ENCODE measurements at places on chromosomes 12 and 14. TPM values are rescaled to one million over a fixed set of nuclear protein-coding genes. Genes with fewer than 3 reads are reported as not detected.

GRCh38 chr14:42140001-42140400, 533.3 kb downstream of the LRFN5 start:
- no peak for DNase-seq

Gene TAS2R10
- 0.26 TPM for total RNA-seq

Gene CHGA
- total RNA-seq: not detected

Gene LPAR5
- 3.3 TPM for total RNA-seq

DNA sequence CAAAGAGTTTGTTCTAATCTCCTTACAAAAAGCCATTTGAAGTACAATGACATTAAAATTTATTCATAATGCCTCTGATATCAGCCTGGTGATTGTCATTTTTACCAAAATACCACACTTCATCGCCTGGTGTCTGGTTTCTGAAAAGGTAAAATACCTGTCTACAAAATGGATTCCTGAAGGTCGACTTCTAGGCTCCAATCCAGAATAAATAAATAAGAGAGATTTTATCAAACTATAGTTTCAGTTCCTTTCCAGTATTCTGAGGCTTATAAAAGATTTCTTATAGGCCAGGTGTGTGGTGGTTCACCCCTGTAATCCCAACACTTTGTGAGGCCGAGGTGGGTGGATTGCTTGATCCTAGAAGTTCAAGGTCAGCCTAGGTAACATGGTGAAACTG, 340.7 kb downstream of the SLC16A7 start:
- DNase-seq: no peak

DNA sequence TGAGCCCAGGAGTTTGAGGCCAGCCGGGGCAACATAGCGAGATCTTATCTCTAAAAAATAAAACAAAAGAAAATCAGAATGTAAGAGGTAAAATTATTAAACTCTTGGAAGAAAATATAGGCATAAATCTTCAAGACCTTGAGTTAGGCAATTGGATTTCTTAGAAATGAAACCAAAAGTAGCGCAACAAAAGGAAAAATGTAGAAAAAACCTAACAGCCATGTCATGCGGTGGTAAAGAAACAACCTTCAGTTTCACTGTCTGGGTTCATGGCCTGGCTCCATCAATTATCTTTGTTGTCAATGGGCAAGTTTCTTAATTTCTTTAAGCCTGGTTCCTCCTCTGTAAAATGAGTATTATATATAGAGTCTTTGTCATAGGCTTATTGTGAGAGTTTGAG, 5.6 kb upstream of the GCH1 start:
- peak; percentile 78 for DNase-seq

GRCh38 chr12:110687396-110688169, 1.3 kb downstream of the HVCN1 start:
- DNase-seq: no peak

- peak; percentile 63 for DNase-seq
These were observed 688 bp downstream of the ULK1 start for GRCh38 chr12:131894981-131895639.

DNA sequence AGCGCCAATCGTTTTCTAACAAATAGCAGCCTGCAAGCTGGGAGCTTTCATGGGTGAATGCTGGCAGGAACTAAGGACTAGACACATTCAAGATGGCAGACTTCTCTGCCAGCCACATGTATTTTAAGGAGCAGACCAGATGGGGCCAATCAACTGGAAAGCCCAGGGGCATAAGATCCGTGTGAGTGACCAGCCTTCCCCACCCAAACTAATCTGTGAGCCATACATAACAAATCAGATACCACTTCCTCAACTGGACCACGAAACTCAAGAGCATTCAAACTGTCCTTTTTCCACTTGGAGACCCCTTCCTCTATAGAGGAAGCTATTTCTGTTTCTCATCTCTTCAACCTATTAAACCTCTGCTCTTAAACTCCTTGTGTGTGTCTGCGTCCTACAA, 9.7 kb downstream of the TCL1B start:
- no peak for DNase-seq

DNA sequence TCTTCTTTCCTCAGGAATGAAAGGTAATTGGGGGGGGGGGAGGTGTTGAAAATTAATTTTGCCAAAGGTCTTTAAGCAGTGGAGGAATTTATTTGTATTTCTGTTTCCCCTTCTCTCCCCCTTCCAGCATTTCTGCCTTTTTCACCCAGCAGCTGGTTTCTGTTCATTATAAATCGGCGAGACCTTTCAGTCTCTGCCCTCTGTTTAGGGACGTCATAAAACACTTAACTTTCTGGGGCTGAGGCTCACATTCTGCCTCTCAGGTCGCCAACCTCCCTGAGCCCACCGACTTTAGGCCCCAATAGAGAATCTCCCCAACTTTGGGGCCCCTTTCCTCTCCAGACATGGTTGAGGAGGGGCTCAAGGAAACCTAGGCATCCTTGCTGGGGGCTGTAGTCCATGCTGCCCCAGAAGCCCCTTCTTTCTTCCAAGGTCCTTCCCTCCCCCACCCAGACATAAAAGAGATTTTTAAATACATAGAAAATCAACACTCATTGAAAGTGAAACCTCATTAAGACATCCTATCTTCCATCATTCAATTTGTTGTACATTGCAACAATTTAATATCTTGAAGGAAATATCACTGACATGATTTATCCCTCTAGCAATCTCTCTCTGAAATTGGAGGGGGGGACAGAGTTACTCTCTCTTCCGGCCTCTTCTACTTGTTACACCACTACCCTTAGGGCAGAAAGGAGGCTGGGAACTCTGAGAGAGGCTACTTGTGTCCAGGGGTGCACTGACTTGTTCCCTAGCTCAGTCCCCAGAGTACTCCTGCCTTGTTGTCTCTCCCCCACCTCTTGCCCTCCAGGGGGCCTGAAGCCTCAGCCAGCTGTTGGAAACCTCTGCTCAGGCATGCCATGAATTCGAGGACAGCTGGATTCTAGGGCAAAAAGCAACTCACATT, 2.5 kb upstream of the HOXC6 start:
- no peak for DNase-seq

GRCh38 chr14:23535943-23536342, 15.6 kb downstream of the ZFHX2 start:
- DNase-seq: no peak

Gene AQP6
- not detected for total RNA-seq

Gene PZP
- not detected for total RNA-seq

GRCh38 chr12:106978035-106978800, 8.7 kb downstream of the MTERF2 start:
- DNase-seq: no peak

Gene MYF5
- not detected for total RNA-seq

DNA sequence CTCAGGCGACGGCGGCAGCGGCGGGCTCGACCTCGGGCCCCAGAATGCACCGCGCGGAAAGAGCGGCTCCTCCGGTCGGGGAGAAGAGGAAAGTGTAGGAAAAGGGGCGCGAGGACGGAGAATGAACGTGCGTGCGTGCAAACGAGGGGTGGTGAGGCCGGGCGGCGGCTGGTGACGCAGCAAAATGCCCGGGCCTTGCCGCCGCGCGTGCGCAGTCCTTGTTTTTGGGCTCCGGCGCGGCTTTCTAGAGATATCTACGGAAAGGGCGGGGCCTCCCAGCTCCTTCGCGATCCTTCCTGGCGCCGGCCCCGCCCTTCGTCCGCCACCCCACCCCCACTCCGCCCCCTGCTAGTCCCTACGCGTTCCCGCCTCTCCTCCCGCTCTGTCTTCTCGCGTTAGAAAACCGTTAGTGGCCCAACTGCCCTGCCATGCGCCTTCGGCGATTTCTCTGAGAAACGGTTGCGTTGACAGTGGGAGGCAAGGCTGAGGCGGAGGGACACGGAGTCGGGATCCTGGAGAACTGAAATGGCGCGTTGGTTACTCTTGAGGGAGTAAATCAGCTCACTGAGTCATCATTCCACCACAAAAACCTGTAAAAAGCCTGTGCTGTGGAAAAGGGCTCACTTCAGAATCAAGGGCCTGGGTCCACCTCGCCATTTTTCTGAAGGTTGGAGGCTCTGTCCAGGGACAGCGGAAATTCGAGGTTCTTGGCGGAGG, at the start of gene PTGES3:
Gene PTGES3, minus strand, starts transcription at position 156 of the 717 bp plus-strand sequence. CDS start 285 bp downstream, outside the sequence.
- peak; percentile 99 for DNase-seq

DNA sequence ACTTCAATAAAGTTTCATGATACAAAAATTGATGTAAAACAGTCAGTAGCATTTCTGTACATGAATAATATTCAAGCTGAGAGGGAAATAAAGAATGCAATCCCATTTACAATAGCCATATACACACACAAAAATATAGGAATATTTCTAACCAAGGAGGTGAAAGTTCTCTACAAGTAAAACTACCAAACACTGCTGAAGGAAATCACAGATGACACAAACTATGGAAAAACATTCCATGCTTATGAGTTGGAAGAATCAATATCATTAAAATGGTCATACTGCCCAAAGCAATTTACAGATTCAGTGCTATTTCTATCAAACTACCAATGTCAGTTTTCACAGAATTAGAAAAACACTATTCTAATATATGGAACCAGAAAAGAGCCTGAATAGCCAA, 272.3 kb downstream of the TMTC2 start:
- DNase-seq: no peak

DNA sequence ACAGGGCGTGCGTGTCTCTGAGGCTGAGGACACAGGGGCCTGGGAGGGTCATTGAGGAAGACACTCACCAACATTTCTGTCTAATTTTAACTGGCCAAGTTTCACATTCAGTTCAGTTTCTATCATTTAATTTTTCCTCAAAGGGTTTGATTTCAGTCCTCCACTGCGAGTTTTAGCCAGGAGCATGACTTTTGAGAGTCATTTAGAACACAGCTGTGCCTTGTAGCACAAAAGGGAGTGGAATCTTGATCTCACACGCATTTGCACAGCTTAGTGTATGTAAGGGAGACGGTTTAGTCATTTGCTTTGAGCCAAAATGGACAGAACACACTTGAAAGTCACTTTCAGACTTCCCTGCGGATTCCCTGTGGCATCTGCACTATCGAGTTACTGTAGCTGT, 1090.8 kb downstream of the BCL11B start:
- DNase-seq: no peak

- DNase-seq: no peak
These were observed 48.9 kb upstream of the EML1 start for GRCh38 chr14:99744199-99744872.

Gene LMBR1L
- 39.9 TPM for total RNA-seq

Gene IL22
- total RNA-seq: 3.1 TPM

GRCh38 chr14:52235434-52235833, 32.1 kb upstream of the PTGDR start:
- DNase-seq: no peak

- no peak for DNase-seq
These were observed 106.4 kb downstream of the CCDC60 start for GRCh38 chr12:119440803-119441360.

- no peak for DNase-seq
These were observed 26.8 kb downstream of the MMP17 start for GRCh38 chr12:131854861-131855476.

- DNase-seq: no peak
These were observed 62.7 kb upstream of the FBRSL1 start for GRCh38 chr12:132427174-132427768.

Gene KRT3
- total RNA-seq: 0.14 TPM

DNA sequence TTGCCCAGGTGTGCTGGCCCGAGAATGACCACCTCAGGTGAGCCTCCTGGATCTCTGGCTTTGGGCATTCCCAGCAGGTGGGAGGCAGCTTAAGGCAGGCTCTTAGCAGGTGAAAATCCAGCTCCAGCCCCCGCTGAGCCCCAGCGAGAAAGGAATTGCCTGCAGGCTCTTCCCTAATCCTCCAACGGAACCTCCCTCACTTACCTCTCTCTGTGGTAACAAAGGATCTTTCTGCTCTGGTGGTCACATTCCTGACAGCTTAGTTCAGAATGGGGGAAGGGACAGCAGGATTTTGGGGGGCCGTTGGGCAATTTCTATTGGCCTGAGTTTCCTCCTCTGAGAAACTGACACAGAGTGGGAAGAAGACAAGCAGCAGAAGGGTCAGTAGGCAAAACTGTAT, 116.0 kb upstream of the LHX5 start:
- no peak for DNase-seq

Gene POLE2
- total RNA-seq: 58.4 TPM

Gene PRR4
- total RNA-seq: 0.62 TPM

DNA sequence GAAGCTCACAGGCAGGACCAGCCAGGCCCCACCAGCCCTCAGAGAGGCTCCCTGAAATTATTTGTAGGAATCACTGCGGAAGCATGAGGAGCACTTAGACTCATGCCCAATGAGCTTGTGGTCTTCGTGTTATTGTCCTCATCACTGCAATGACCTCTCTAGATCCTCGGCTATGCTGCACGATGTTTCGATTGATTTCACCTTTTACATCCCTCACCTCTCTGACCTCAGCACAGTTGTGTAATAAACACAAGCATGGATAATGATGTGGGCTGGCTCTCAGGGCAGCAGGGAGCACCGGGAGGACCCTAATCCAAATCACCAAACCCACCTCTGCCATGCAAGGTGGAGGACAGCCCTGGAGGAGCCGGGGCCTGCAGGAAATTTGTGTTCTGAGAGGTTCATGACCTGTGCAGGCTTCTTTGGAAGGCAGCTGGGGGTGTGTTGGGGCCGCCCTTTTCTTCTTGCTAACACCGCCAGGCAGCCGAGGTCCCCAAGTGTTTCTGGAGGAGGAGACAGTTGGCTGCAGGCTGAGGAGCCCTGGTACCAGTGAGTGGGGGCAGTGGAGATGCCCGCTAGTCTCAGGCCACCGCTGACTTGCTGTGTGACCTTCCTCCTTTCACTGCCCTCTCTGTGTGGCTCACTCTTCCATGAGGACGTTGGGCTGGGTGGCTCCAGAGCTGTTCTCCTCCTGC, 29.5 kb upstream of the EML1 start:
- no peak for DNase-seq

GRCh38 chr12:38648813-38649212, 256.6 kb downstream of the CPNE8 start:
- no peak for DNase-seq

Gene SLC39A2
- total RNA-seq: 0.33 TPM

Gene RFX4
- total RNA-seq: not detected

Gene SMCO3
- not detected for total RNA-seq

DNA sequence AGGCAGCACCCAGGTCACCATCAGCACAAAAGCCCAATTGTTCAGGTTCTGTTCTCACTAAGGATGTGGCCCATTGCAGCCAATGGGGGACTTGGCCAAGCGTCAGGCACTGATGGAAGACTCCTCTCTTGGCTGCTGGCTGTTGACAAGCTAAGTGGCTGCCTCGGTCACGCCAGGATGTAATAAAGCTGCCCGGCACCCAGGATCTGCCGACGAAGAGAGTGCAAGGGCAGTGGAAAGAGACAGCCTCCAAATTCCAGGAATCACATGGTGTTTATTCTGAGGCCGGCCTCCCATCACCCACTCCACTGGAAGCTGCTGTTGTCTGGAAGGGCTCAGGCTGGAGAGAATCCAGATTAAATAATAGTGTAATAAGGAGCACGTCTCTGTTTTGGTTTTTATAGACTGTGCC, 451.8 kb upstream of the TBX3 start:
- no peak for DNase-seq
